ENCODE measurements at places on chromosomes 6 and 20.
A peak's percentile ranks its signal among the peaks of the same experiment; 100 is the strongest.

- no peak for DNase-seq
Observed at GRCh38 chr6:159307246-159307790, 138.1 kb downstream of the FNDC1 start.

- DNase-seq: no peak
Observed at GRCh38 chr20:38830356-38830755, 24.9 kb downstream of the PPP1R16B start.

DNA sequence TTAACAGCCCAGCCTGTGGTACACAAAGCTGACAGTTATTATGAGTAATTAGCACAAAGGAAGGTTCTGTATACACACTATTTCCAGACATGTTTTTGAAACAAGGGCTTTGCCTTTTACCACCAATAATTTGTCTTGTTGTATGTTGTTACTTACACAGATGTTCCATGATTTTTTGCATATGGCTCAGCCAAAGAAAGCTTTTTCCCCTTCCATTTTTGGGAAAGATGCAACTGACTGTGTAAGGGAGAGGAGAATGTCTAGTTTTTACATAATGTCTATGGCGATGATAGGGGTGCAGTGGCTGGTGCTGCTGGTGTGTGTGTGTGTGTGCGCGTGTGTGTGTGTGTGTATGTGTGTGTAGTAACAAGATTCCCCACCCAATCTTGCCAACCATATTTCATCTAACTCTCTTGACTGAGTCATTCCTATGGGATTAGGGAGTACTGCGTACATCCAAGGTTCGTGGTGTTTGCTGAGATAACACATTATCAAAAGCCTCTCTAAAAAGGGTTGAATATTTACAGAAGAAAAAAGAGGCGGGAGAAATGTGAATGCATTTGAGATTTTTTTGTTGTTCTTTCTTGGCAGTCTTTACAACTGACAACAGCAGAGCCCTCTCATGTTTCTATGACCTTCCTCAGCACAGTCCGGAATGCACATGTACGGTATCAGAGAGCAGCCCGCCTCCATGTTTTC lies 192.2 kb downstream of the GMPR start:
- DNase-seq: no peak

GRCh38 chr6:40996591-40997233 lies 42.3 kb downstream of the UNC5CL start:
- no peak for DNase-seq

DNA sequence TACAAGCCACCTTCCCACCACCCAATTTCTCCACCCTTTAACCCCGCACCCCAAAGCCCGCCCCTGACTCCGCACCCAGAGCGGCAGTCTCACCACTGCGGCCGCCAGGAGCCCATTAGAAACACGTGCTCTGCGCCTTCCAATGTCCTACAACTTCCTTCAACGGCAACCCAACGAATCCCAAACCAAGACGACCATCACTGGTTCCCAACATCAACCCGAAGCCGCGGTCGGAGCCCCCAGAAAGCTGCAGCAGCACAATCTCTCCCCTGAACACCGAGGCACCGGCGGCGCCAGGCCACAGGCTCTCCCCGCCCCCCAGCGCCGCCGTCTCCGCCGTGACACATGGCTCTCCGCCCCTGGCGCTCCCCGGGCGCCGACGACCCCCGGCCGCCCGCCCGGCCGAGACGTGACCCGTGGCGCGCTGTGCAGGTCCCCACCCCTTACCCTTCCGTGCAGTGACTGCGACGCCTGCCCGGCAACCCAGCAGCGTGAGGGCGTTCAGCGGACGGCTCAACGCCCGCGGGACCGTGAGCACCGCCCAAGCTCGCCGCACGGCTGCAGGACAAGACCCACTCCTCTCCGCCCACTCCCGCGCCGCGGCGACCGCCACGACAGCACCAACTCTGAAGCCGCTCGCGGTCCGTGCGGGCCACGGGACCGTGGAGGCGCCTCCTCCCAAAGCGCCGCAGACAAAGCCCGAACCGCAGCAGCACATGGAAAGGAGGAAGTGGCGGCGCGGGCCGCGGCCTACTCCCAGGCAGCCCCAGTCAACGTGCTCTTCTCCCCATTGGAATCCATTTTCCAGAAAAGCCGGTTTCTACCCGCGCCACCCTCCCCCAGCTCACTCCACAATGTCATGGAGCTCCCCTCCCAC lies 551 bp downstream of the SYNCRIP start:
- DNase-seq: peak; percentile 64

DNA sequence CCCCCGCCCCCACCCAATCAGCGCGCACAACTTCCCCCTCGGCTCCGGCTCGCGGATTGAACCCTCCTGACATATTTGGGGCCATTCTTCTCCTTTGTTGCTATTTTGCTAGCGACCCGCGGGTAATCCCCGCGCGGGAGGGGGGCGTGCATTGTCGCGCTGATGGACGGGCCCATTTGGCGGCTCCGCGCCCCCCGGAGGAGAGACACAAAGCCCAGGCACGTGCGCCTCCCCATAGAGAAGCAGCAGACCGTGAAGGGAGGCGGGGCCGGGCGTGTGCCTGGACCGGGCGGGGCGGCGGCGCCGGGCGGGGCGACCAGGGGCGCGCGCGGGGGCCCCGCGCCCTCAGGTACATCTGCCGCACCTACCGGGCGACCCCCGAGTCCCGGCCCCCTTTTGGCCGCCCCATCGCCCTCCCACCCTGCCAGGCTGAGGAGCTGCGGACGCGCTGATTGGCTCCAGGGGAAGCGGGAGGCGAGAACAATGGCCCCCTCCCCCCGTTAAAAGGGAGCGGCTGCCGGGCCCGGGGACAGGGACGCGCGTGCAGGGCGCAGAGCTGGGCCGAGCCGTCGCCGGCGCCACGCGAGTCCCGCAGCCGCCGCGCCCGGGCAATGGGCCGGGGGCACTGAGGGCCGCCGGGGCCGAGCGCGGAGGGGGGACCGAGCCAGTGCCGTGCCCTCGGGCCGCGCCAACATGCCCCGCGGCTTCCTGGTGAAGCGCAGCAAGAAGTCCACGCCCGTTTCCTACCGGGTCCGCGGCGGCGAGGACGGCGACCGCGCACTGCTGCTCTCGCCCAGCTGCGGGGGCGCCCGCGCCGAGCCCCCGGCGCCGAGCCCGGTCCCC lies at the start of gene INSM1:
TSS of gene INSM1 (plus strand) at position 530 of the 843 bp plus-strand sequence. CDS start at position 694, 164 bp downstream.
- peak; percentile 79 for DNase-seq

Data from head of caudate nucleus (tissue), 42 donors.